ENCODE measurements at places on chromosomes 3 and 15.

- DNase-seq = no peak
Measured at GRCh38 chr3:30630238-30631030, 24.0 kb downstream of the TGFBR2 start.

GRCh38 chr15:68699124-68699880 is 120.5 kb downstream of the CORO2B start:
- DNase-seq = no peak

DNA sequence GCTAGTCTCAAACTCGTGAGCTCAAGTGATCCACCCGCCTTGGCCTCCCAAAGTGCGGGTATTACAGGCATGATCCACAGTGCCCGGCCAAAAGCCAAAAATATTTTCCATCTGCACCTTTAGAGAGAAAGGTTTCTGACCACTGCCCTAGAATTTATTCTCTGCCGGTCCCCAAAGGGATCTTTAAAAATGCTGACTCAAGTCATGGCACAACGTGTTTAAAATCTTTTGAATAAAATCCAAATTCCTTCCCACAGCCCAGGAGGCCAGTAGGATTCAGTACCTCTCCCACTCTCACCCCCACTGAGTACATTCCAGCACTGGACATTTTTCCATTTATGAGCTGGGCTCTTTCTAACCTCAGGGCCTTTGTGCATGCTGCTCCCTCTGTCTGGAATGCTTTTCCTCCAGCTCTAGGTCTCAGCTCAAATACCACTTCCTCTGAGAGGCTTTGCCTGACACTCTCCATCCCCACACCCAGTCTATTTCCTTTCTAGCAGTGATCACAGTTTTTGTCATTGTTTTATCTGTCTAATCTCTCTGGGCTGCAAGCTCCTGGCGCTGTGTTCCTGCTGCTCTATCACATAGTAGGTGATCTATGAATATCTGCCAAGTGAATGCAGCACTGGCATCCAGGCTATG is 502.9 kb downstream of the SHQ1 start:
- peak; percentile 53 for DNase-seq

GRCh38 chr15:92949604-92950249 is 49.6 kb downstream of the CHD2 start:
- DNase-seq = no peak

- no peak for DNase-seq
Measured at GRCh38 chr3:134381076-134381475, 6.8 kb upstream of the AMOTL2 start.

GRCh38 chr3:62481962-62482361 is 108.6 kb upstream of the FEZF2 start:
- no peak for DNase-seq

GRCh38 chr15:42363487-42363886 is 4.2 kb downstream of the CAPN3 start:
- no peak for DNase-seq

GRCh38 chr3:111604119-111604518 is 9.0 kb upstream of the ZBED2 start:
- no peak for DNase-seq

- DNase-seq = no peak
Measured at GRCh38 chr15:68204361-68204760, 771 bp downstream of the CALML4 start.

DNA sequence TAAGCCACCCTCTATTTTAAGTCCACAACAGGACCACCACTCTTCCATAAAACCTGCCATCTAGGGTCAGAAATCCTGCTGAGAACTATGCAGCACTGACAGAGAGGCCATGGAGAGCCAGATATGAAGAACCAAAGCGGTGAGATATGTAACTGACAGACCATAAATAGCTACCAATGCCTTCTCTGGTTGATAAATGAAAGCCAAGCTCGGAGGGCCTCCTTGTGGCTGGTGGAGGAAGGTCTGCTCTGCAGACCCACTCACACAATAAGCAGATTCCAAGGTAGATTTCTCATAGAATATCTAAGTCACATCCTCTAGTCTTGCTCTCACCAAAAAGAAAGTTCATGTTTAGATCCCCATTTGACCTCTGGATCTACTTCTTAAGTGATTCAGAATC is 38.9 kb downstream of the RYK start:
- peak; percentile 77 for DNase-seq

DNA sequence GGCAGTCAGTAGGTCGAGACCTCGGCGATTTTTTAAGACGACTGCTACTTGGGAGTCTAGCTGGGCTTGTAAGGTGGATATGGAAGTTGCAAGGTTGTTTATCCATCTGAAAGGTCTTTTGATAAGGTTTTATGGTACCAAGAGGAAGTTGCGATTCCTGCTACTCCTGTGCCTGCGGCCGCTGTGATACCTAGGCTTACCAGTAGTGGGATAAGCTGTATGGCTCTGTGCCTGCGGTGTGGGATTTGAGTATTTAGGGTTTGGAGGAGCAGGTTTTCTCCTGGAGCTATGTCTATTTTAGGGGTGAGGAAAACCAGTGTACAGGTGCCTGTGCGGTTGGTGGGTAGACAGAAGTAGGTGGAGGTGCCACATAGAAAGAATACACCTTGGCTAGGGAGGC is 1059.8 kb downstream of the SI start:
- DNase-seq = no peak

DNA sequence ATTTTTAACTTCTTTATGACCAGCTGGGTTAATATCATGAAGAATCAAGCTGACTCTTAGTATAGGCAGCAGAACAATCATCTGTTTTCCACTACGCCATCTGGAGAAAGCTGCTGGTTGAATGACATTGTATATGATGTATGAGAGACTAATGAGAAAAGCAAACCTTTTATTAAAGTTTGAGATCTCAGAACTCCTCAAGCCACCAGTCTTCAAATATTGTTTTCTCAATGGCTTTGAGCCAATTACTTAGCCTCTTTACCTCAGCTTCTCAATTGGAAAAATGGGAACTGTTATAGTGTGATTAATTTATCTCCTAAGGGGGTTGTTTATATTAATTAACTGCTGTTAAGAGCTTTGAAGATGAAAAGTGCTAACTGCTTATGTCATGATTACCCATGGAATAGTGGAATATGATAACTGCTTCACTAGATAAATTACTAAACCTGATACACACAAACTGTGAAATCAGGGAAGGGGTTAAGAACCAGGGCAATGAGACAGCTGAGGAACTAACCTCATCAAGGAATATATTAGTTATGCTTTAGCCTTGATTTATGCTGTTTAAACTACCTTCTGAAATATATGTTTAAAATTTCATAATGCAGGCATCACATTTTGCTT is 330.1 kb downstream of the SOX2 start:
- no peak for DNase-seq

GRCh38 chr15:83318861-83319415 is 34.5 kb upstream of the BNC1 start:
- DNase-seq = no peak

- no peak for DNase-seq
Measured at GRCh38 chr15:57302640-57303257, 73.6 kb upstream of the CGNL1 start.

- DNase-seq = no peak
Measured at GRCh38 chr3:170352936-170353335, 4.6 kb upstream of the SKIL start.

DNA sequence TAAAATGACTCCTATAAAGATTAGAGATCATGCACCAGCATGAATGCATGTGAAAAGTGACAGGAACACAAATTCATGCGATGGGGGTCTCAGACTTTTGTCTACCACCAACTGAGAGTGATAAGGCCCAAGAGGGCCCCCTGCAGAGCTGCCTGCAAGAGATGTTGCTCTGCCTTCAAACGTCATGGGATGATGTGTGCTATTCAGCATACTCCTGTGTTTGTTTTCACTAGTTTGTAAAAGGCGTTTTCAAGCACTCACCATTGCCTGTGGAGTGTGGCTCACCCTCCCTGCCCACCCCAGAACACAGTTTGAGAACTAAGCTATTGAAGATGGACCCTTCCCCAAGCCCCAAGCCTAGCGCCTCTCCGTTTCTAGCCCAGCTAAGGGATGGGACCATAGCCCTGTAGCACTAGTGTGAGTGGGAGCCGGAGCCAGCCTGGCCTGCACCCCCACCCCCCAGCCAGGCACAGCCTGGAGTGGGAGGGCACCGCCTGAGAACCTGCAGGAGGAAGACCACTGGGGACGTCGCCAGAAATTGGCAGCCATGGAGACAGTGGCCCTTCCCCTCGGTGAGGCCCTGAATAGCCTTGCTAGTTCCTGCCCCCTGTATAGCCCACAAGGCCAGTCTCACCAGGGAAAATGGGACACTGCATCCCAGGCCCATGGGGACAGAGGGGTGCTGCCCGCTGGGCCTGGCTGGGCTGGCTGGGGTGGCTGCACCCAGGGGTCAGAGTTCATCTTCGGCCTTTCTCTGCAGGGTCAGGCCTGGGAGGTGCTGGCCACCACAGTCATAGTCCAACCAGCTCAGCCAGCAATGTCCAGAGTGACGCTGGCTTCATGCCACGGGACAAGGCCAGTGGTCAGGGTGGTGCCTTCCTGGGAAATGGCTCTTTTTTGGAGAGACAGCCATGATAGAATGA is 22.6 kb upstream of the KLF13 start:
- DNase-seq = no peak

DNA sequence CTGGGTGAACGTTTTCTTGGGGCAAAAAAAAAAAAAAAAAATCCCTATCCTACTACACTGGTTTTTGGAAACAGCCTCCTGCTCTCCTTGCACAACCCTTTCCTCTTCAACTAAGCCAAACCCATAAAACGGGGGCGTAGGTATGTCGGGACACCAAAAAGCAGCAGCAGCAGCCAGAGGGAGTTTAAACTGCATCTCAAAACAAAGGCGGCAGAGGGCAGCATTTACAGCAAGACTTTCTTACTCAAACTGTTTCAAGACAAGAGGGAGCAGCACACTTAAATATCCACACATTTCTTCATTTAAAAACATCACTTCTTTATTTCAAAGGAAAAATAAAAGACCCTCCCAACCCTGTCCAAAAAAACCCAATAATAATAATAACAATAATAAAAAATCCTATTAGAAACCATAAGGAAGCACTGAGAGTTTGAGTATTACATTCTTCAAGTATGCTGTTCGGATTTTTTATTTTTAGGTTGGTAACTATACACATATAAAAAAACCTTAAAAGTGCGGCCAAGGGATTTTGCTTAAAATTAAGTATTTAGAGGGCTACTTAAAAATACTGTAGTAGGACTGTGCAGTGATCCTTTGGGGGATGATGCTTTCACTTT is 43.9 kb upstream of the PLXND1 start:
- peak; percentile 90 for DNase-seq

GRCh38 chr3:52023860-52024764 is 28.4 kb upstream of the RPL29 start:
- no peak for DNase-seq

DNA sequence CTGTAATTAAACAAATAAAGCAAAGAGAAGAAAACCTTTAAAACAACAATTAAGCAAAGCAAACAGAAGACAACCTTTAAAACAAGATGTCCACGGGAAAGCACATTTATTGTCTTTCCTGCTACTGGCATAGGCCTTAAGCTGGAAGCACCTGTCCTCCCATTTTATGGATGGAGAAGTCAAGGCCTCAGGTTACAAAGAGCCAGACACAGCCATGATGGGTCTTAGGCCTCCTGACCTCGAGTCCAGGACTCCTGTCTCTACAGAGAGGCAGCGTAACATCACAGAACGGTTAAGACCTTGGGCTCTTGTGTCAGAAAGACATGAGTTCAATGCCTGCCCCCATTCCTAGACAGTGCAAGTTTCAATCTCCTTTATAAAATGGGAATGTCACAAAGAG is 54.7 kb upstream of the INSYN1 start:
- no peak for DNase-seq

DNA sequence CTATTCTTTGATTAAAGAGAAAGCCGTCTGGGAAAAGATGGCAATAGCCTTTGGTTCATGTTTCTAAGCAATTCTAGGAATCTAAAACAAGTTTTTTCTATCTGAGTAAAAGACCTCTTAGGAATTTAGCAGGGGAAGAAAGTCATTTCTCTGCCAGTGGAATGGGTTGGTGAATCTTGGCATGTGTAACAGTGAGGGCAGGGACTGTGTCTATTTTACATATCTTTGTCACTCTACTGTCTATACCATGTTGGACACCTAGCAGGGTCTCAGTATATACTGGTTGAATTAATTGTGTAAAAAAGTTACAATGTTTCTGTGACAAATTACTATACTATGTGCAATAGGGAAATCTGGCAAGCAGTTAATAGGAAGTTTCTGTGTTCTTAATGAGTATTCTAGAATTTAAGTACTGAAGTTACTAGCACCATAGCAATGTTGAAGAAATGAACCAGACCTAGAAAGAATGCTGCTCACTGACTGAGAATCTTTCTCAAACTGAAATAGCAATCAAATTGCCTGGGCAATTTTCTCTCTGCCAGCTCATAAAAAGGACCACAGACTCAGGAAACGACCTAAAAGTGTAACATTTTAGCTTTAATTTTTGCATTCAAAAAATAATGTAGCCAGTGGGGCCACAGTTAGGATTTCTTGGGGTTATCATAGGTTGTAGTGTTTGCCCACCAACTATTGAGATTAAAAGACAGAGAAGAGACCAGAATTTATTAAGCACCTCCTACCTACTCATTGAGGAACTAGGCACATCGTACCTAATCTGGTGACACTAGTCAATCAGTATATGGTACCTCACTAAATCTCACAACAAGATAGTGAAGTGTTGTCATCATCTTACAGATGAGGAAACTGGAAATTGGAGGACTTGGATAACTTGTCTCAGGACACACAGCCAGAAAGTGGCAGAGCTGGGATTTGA is 56.2 kb upstream of the LEKR1 start:
- DNase-seq = no peak

DNA sequence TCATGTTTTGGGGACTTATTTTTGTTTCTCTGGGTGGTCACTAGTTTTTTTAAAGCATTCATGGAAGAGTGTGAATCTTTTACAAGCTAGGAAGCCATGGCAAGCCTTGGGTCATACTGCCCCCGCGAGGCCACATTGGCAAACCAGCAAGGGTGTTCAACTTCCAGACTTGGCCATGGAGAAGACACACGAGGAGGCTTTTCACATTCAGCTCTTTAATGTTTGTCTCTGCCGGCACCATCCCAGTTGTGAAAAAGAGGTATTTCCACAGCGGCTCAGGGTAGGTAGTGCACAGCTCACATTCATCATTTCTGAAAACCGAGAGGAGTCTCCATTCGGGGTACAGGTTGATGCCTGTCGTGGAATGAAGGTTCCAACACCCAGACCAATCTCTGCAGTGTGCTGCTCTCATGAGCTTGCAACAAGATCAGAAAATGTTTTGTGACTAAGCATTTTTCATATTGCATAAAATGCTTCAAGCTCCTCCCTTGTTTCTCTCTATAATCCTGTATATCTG is 7.7 kb downstream of the CCR5 start:
- DNase-seq = peak; percentile 57

Data from cardiac fibroblast (primary cell).